ENCODE measurements at places on chromosomes 16 and 17.

DNA sequence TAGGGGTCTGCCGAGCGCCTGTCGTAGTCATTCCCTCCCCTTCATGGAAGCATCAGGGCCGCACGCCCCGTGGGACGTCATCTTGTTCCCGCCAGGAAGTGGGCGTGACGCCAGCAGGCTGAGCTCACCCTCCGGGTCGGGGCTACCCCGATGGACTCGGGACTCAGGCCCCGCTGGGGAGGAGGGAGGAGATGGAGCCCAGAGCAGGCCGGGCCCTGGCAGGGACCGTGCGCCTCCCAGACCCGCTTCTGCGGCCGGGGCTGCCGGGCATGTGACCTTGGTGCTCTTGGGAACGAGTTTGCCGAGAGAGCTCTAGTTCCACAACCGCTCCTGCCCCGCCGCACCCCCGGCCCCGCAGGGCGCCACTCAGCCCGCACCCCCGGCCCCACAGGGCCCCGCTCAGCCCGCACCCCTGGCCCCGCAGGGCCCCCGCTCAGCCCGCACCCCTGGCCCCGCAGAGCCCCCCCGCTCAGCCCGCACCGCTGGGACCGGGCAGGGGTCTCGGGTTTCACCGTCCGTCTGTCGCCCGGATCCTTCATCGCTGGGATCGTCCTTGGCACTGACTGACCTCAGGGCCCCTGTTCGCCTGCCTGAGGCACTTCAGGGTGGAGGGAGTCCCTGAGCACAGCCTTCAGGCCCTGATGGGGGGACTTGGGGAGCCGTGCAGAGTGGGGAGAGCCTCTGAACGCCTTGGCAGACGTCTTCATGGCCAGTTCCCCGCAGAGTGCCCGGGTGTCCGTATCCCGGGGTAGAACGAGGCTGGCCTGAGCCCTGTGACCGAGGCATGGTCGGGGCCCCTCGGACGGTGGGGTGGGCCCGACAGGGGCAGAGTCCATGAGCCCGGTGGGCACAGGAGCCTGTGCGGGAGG, 5.8 kb downstream of the CACNA1H start:
- DNase-seq: no peak

GRCh38 chr17:45312477-45313420, 4.1 kb downstream of the MAP3K14 start:
- peak; percentile 20 for DNase-seq

- no peak for DNase-seq
Observed at GRCh38 chr16:16030449-16030848, 81.0 kb downstream of the ABCC1 start.

DNA sequence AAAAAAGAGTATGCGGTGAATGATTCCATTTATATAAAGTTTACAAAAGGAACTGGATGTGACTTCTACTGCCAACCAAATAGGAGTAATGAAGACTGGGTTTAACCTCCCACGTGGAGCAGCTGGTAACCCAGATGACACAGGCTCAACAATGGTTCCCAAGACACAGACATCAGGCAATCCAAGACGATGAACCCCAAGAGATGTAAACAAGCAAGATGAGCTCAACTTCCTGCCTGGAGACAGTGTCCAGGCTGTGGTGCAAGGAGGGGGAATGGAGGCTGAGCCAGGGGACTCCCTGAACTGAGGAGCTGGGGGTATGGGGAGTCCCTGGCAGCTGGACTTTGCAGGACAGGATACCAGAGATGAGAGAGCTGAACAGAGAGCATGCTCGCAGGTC, 104.7 kb downstream of the LITAF start:
- no peak for DNase-seq

- peak; percentile 93 for DNase-seq
Observed at GRCh38 chr17:29579866-29580771, 9.3 kb downstream of the GIT1 start.

GRCh38 chr16:87253536-87253935, 63.7 kb downstream of the C16orf95 start:
- DNase-seq: no peak

- no peak for DNase-seq
Observed at GRCh38 chr17:16986391-16986790, 14.5 kb upstream of the TNFRSF13B start.

- DNase-seq: peak; percentile 86
Observed at GRCh38 chr17:8079291-8080207, 8.0 kb downstream of the ALOX12B start.

GRCh38 chr17:64128787-64129514, 993 bp downstream of the ERN1 start:
- DNase-seq: peak; percentile 34

- no peak for DNase-seq
Observed at GRCh38 chr16:21982108-21982507, 18.8 kb downstream of the PDZD9 start.

DNA sequence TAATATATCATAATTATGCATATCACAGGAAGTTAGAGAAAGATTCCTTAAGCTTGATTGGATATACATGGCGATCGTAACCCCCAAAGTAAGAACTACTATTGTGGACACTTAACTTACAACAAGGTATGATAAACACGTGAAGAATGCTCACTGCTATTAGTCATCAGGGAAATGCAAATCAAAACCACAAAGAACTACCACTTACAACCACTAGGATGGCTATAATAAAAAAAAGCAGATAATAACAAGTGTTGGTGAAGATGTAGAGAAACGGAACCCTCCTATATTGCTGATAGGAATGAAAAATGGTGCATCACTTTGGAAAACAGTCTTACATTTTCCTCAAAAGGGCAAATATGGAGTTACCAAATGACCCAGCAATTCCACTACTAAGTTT, 265.9 kb downstream of the SLC39A11 start:
- DNase-seq: no peak
